A172 (cell line): ENCODE measurements at places on chromosomes 7 and 10.
A peak's percentile ranks its signal among the peaks of the same experiment; 100 is the strongest.

GRCh38 chr10:101781984-101782810, 1.0 kb downstream of the NPM3 start:
- DNase-seq: no peak

- DNase-seq: peak; percentile 45
Measured at GRCh38 chr10:78952686-78953085, 116.1 kb upstream of the ZMIZ1 start.

DNA sequence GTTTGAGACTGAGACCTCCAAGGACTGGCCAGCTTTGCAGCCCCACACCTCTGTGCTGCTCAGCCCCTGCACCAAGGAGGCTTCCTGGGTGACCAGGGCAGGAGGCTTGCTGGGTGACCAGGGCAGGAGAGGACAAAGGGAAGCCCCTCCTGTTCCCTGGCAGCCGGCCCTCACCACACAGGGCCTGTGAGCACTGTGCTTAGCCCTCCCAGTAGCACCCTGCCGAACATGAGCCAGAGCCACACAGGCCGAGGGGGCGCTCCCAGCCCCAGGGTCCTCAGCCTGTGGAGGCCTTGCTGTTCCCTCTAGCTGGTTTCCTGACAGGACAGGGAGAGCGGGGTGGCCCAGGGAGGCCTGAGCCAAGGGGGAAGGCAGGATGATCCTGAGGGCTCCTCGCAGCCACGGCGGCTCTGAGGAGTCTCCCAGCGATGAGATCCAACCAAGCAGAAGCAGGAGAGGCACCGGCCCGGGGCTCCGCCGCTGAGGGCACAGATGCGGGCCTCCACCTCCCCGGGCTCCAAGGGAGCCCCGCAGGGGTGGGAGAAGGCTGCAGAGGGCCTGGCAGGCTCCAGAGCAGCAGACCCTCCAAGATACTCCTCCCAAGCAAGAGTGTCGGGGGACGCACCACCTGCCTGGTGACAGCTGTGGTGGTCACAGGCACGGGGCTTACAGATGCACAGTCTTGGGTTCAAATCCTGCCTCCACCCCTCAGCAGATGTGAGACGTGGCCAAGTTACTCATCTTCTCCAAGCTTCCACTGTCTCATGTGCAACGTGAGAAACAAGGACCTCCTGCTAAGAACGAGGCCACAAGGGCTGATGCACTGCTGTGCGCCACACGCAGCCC, 22.5 kb downstream of the WDR86 start:
- no peak for DNase-seq

DNA sequence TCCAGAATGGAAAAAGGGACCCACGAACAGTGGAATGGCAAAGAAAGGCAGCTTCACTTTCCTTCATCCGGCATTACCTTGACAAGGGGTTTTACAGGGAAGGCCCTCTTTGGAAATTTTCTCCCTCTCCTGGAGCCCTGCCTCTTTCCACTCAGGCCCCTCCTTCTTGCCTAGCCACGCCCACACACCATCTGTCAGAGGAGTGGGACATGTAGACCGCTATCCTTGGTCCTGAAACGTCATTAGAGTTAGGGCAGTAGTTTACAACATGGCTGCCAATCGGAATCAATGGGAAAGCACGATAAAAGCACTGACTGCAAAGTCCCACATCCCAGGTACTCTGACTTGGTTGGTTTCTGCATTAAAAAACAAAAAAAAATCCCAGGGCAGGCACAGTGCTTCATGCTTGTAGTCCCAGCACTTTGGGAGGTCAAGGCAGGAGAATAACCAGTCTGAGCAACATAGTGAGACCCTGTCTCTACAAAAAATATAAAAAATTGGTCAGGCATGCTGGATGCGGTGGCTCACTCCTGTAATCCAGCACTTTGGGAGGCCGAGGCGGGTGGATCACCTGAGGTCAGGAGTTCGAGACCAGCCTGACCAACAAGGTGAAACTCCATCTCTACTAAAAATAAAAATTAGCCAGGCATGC, 96.4 kb downstream of the MARCHF5 start:
- peak; percentile 82 for DNase-seq

GRCh38 chr10:126511917-126512479, 123.7 kb upstream of the ADAM12 start:
- no peak for DNase-seq
